ENCODE measurements at places on chromosomes 2 and 18. TPM values are rescaled to one million over a fixed set of nuclear protein-coding genes. Genes with fewer than 3 reads are reported as not detected.

DNA sequence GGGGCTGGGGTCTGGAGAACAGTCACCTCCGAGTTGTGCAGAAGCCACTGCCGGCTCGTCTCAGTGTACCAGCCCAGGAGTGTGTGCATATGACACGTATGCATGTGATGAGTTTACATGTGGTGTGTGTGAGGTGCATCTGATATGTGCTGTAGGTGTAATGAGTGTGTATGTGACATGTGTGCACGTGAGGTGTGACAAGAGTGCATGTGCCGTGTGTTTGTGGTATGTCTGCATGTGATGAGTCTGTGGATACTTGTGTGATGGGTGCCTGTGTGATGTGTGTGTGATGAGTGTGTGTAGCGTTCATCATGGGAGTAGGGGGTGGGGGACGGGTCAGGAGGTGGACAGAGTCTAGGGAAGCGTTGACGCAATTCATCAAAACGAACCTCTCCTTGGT is 12.8 kb downstream of the NTSR2 start:
- DNase-seq = no peak

GRCh38 chr18:41681138-41681880 is 273.7 kb upstream of the PIK3C3 start:
- DNase-seq = no peak

TRIB2 gene
- polyA plus RNA-seq = 0.03 TPM

DNA sequence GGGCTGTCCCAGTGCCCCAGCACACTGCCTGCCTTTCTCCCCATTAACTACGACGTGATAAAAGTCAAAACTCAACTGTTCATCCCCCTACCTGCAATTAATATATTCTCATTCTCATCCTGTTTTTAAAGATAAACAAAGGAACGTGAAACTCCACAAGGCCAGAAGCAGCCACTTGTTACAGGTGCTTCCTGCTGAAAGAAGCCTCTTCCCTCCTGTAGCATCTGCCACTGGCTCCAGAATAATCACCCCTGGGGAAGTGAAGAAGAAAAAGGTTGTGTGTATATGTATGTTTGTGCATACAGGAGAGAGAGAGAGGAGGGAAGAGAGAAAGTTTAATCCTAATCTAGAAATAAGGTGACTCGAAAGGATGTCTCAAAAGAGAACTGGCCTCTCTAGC is 27.1 kb downstream of the KIAA2012 start:
- DNase-seq = no peak

DOCK10 gene
- polyA plus RNA-seq = 43.0 TPM

- DNase-seq = no peak
These were observed 233.3 kb downstream of the FHOD3 start for GRCh38 chr18:36530676-36531405.

HOXD11 gene
- polyA plus RNA-seq = 3.7 TPM

CRYGD gene
- polyA plus RNA-seq = not detected

GRCh38 chr18:79070486-79070885 is 1.3 kb downstream of the ATP9B start:
- DNase-seq = no peak

- no peak for DNase-seq
These were observed 9.7 kb upstream of the EN1 start for GRCh38 chr2:118856978-118857676.

DNA sequence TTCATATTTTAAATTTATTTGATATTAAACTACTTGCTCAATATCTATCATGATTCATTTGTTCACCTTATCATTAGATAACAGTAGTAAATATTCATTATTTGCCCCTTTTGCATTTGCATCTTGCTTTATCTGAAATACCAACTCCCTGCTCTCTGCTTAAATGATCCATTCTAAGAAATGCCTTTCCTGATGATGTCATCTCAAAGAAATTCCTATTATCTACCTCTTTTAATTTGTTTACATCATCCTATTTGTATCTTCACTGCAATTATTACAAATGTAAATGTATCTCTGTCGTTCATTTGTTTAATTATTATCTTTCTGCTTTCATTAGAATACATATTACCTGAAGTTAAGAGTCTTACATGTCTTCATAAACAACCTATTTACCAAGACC is 549.9 kb downstream of the CBLN2 start:
- DNase-seq = no peak

GRCh38 chr2:180715044-180715443 is 265.4 kb upstream of the UBE2E3 start:
- DNase-seq = no peak

DNA sequence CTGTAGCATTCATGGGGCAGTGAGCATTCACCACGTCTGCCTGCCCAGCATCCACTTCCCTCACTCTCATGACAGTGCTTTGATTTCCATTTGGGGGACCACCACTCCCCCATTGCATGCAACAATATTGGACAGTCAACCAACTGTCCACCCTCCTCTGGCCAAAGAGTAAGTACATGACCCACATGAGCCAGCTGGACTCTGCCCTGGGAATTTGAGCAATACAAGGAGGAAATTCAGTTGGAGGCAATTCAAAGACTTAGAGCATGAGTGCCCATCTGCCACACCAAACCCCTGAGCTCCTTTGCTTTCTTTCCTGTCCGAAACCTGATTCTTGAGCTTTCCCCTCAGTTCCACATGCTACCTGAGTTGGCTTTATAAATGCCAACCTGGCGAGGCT is 41.7 kb upstream of the PNO1 start:
- no peak for DNase-seq

ITPRIPL1 gene
- polyA plus RNA-seq = not detected

- no peak for DNase-seq
These were observed 7.4 kb upstream of the B3GNT7 start for GRCh38 chr2:231387904-231388724.

DNA sequence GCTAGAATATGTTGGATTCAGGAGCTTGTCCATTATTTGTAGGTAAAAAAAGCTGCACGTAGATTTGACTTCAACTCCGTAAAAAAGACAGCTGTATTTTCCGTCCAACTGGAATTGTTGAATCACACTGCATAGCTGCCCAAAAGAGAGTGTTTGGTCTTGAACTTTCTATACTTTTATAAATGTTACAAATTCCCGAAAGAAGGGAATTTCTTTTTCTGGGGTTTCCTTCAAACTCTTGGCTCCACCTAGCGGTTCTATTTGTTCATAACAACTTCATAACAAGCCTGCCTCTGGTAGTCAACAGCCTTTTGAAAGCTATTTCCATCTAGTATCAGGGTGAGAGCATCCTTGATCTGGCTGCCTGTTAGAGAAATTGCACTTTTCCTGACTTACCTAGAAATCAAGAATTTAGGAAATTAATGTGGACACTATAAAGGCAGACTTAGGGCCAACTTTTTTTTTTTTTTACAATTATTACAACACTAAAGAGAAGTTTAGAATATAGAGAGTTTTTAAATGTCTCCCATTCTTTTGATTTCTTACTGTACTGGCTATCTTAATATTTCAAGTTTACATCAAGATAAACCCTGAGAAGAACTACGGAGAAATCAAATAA is 48.1 kb downstream of the TMEM185B start:
- DNase-seq = peak; percentile 54

CCDC74A gene
- 11.8 TPM for polyA plus RNA-seq

MPHOSPH10 gene
- 43.8 TPM for polyA plus RNA-seq

DNA sequence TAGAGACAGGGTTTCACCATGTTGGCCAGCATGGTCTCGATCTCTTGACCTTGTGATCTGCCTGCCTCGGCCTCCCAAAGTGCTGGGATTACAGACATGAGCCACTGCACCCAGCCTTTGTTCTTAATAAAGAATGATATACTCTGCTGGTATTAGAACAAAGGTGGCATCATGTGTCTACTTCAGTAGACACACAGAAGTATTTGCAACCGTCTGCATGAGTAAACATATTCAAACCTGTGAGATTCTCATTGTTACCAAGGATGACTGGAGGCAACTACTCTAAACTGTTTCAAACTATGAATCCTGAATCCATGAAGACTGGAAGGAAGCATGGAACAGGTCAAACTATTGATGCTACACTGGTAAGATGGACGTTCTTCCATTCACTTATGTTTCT is 32.1 kb downstream of the MBD2 start:
- no peak for DNase-seq

GRCh38 chr2:129444751-129445150 is 534.7 kb upstream of the RAB6C start:
- DNase-seq = no peak

- no peak for DNase-seq
These were observed 280.8 kb upstream of the NRP2 start for GRCh38 chr2:205401511-205401910.

SCN2A gene
- 0.03 TPM for polyA plus RNA-seq

- peak; percentile 47 for DNase-seq
These were observed 81.9 kb upstream of the COL5A2 start for GRCh38 chr2:189261431-189261841.

GAL3ST2 gene
- 0.41 TPM for polyA plus RNA-seq

DNA sequence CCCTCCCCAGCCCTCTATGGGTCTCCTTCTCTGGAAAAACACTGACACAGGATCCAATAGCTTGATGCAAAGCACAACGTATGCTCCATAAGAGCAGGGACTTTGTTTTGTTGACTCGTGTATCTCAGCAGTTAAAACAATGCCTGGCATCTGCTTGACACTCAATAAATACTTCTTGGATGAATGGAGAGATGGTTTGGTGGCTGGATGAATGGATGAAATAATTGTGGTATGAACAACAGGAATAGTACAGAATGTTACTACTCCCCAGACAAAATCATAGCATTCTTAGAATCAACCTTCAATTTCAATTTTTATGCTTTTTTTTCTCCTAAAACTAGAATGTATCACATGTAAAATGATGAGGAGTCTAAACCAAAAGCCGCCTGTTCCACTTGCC is 57.4 kb downstream of the KCNE4 start:
- DNase-seq = no peak

- DNase-seq = peak; percentile 61
These were observed 47.5 kb downstream of the PTGR3 start for GRCh38 chr18:75161256-75162028.

DNA sequence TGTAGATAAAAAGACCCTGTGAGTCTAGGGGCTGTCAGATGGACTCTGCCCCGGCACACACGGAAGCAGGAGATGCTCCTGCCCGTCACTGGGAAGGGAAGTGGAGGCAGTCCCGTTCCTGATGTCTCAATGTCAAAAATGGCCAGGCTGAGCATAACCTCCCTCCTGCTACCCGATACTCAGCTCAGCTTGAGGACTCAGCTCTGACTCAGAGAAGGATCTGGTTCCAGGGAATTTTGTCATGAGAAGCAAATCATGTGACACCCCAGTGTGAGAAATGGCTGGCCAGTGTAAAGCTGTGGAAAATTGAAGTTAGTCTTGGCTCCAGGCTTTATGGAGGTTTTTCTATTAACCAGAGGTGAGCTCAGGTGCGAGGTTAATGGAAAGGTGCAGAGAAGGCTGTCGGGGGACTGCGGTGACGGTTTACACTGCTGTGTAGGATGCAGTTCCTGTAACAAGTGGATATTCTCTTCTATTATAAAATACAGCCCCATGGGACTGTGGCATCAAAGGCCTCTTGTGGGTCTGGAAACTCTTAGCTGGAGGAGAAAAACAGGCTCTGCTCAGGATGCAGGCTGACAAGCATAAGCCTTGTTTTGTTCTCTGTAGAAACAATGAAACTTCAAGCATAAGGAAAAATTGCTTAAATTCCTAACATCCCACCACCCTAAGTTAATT is 24.7 kb upstream of the AGAP1 start:
- DNase-seq = peak; percentile 78

PAIP2B gene
- polyA plus RNA-seq = 0.61 TPM

PSTPIP2 gene
- 0.22 TPM for polyA plus RNA-seq

- DNase-seq = no peak
These were observed 10.5 kb downstream of the ACSL3 start for GRCh38 chr2:222871291-222871690.

COBLL1 gene
- polyA plus RNA-seq = 2.6 TPM

Data from A549 (cell line).